ENCODE measurements at places on chromosomes 5 and 9.

GRCh38 chr9:122383992-122384461 lies 13.2 kb downstream of the PTGS1 start:
- no peak for DNase-seq

DNA sequence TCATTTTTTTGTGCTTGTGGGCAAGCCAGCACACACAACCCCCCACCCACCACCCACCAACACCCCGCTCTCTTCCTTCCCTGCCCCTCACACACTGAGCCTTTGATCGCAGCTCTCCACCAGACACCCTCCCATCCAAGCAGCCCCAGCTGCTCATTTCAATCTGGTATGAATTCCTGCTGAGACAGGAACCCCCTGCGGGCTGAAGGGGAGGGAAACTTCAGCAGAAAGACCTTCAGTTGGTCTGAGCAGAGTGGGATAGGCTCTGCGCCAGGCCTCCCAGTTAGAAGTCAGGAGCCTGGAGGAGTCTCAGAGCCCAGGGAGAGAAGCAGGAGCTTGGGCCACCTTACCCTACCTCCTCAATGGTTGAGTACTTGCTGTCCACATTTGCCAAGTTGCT lies 7.2 kb downstream of the PCDHGC5 start:
- DNase-seq = no peak

DNA sequence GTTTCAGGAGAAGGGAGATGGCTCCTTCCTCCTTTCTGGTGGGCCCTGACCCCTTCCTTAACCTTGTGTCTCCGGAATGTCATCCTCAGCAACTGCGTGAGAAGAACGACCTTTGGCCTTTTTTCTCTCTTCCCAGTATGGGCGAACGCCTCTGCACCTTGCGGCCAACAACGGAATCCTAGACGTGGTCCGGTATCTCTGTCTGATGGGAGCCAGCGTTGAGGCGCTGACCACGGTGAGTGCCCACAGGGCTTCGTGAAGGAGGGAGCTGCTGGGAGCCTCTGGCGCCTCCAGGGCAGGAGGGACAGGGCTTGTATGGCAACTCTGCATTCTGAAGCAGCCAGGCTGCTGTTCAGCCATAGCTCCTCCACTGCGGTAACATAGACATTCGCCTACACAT lies 68.0 kb upstream of the CTSL start:
- no peak for DNase-seq

GRCh38 chr5:169768416-169768815 lies 131.3 kb downstream of the DOCK2 start:
- no peak for DNase-seq

GRCh38 chr9:23717505-23717904 lies 108.5 kb downstream of the ELAVL2 start:
- DNase-seq = no peak

DNA sequence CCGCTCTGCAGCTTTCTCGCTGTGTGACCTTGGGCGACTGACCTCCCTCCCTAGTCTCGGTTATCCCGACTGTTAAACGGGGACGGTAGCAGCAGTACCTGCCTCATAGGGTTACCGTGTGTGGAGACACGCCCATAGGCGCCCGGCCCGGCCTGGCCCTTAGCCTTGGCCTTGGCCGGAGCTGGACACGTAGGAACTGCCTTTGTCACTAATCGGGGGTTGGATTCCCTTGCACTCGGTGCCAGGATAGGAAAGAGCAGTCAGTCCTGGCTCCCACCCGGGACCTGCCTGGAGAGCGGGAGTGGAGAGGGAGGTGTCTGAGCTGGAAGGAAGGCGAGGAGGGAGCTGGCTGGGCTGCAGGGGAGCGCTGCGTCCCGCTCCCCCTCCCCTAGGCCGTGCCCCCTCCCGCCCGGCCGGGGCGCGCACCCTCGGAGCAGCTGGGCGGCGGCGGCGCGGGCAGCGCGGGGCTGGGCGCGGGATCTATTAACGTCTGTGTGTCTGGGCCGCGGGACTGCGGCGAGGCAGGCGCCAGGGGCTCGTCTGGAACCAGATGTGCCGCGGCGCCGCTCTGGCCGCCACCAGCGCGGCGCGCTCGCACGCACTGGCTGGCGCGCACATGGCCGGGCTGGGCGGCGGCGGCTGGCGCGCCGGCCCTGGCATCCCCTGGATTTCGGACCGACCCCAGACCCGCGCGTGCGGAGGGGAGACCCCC lies 31.7 kb downstream of the PRRX2 start:
- DNase-seq = peak; percentile 66

- no peak for DNase-seq
These were observed 244.4 kb downstream of the COX7C start for GRCh38 chr5:86862093-86862492.

GRCh38 chr9:95725045-95725444 lies 150.4 kb upstream of the ERCC6L2 start:
- DNase-seq = no peak

DNA sequence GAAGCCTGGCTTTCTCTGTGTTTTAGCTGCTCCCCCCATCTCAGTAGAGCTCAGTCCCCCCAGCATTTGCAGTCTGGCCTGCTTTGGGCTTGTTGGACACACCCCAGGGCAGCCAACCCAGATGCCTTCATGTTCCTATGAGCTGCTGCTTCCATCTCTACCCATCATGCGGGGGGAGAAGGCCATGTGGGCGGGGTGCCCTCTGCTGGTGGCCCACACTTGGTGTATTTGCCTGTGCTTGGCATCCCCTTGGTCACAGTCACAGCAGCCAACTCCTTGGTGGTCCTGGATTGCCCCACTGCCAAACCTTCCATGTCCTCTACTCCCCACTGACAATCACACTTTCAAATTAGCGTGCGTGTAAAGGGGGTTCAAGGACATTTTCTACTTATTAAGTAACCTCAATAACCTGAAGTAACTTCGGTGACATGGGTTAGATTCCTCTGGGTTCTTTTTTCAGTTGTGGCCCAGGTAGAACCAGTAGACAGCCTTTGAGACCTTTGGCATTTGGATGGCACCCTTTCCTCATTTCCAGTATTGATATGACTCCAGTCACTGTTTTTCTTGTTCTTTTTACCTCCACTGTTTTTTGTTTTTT lies 42.8 kb downstream of the SNX30 start:
- peak; percentile 60 for DNase-seq

DNA sequence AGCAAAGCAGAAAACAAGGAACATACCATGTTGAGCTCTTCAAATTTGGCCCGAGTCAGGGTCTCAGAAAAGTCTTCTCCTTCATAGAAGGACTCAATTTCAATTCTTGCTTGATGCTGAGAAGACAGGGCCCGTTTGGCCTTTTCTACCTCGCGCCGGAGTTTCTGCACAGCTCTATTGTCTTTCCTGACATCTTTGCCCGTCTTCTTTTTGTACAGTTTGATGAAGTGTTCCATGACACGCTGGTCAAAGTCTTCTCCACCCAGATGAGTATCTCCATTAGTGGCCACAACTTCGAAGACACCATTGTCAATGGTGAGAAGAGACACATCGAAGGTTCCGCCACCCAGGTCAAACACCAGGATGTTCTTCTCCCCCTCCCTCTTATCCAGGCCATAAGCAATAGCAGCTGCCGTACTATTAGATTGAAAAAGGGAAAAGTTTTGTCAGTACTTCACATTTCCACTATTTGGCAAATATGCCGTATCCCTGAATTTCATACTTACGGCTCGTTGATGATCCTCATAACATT lies 2.2 kb downstream of the HSPA5 start:
- no peak for DNase-seq
